ENCODE measurements at places on chromosomes 16 and 17. TPM values are rescaled to one million over a fixed set of nuclear protein-coding genes. Genes with fewer than 3 reads are reported as not detected.

The PIK3R5 gene
- not detected for total RNA-seq

GRCh38 chr17:6059406-6059805 lies 10.8 kb upstream of the WSCD1 start:
- DNase-seq: no peak

- no peak for DNase-seq
These were observed 2.2 kb downstream of the NOTUM start for GRCh38 chr17:81958633-81959342.

GRCh38 chr16:66882702-66883101 lies 2.4 kb downstream of the PDP2 start:
- no peak for DNase-seq

The SPNS2 gene
- total RNA-seq: 0.06 TPM
